Hematopoietic multipotent progenitor cell treated with erythropoietin and hydrocortisone succinate and interleukin-3 and kit ligand, for 15 days (in vitro differentiated cells): ENCODE measurements at places on chromosomes 5 and 9.

DNA sequence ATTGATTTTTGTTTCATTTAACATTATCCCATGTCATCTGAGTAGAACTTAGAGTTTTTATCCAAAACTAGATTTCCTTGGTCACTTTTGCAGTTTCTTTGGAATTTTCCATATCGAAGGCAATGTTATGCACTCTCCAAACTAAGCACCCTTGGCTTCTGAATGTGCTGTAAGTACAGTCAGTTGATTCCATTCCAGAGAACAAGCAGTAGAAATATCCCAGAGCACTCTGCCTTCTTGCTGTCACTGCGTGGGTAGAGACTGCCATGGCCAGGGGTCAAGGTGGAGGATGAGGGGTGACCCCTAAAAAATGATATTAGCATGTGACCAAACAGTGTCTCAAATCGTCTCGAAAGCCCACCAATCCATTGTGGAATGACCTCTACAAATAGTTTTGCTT is 36.2 kb downstream of the PIP5K1B start:
- DNase-seq: no peak

- DNase-seq: no peak
These were observed 969.6 kb downstream of the DNAH5 start for GRCh38 chr5:12974856-12975255.

GRCh38 chr5:33474931-33475499 is 34.2 kb downstream of the TARS1 start:
- DNase-seq: peak; percentile 36

GRCh38 chr5:123785162-123786071 is 273.4 kb downstream of the CSNK1G3 start:
- no peak for DNase-seq

DNA sequence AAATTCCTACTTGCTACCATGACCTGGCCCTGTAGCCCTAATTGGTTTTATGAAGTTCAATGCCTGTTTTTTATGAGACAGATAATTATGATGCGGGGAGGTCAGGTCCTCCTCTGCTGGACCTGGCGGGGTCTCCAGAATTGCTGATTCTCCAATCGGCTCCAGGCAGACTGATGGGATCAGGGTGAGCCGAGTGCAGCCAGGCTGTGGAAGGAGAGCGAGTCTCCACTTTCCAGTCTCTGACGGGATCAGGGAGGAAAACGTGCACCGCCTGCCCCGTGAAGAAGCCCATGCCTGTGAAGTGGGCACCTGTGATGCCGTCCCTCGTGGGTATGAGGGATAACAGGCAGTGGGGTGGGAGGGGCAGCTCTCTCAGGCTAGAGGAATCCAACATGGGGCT is 71.5 kb upstream of the HSPA9 start:
- no peak for DNase-seq

DNA sequence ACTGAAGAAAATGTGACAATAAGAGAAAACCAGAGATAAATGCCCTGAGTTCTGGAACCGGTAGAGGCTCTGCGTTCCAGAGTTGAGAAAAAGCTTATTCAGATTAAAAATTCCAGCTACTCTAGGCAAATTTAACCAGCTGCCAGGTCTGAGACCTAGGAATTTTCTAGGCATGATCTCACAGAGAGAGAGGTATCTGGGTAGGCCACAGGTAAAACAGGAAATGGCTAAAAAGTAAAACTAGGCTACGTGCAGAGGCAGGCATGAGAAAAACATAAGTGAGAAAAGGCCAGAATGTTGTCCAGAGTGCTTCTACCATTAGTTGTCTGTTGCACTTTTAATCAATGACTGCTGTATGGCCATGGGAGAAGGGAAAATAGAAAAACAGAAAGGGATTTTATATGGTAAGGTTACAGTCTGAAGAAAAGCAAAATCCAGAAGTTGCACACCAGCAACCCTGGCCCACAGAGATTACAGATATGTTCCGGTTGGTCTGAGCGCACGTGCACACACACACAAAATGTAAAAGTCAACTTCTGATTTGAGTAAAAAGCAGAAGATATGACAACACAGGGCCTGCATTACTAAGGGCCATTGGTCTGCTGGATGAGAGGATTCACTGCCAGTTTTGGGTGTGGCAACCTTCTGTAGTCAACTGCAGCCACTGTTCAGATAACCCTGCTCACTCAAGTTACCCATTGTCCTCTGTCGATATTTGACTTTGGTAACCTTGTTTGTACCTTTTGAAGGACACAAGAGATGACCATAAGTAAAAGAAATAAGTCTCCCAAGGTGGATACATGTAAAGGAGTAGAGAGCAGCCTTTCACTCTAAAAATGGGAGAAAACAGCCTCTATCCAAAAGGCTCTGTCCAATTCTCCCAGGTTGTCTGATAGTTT is 266.0 kb downstream of the DTWD2 start:
- no peak for DNase-seq

DNA sequence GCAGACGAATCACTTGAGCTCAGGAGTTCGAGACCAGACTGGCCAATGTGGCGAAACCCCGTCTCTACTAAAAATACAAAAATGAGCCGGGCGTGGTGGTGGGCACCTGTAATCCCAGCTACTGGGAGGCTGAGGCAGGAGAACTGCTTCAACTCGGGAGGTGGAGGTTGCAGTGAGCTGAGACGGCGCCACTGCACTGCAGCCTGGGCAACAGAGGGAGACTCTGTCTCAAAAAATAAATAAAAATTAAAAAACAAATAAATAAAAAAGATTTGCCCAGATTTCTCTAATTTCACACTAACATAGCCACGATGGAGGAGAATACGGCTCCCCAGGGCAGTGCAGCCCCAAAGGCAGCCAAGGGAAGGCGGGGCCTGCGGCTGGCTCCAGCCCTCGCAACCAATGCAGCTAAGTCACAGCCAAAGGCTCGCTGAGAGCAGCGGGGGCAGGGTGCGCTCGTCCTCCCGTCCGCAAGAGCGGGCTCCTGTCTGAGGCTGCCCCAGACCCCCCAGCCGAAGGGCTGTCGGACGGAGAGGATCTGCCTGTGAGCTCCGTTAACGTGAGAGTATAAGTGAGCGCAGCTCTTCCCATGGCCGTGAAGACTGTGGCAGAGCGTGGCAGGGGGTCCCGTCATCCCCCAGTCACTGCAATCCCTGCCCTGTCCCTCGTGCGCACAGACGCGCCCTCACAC is 43.5 kb downstream of the SLC12A7 start:
- DNase-seq: peak; percentile 20

- DNase-seq: no peak
These were observed 1495.2 kb downstream of the MAT2B start for GRCh38 chr5:165000479-165001190.

GRCh38 chr5:10293907-10294662 is 13.6 kb downstream of the CMBL start:
- DNase-seq: no peak

GRCh38 chr5:38883842-38884241 is 38.0 kb downstream of the OSMR start:
- no peak for DNase-seq

DNA sequence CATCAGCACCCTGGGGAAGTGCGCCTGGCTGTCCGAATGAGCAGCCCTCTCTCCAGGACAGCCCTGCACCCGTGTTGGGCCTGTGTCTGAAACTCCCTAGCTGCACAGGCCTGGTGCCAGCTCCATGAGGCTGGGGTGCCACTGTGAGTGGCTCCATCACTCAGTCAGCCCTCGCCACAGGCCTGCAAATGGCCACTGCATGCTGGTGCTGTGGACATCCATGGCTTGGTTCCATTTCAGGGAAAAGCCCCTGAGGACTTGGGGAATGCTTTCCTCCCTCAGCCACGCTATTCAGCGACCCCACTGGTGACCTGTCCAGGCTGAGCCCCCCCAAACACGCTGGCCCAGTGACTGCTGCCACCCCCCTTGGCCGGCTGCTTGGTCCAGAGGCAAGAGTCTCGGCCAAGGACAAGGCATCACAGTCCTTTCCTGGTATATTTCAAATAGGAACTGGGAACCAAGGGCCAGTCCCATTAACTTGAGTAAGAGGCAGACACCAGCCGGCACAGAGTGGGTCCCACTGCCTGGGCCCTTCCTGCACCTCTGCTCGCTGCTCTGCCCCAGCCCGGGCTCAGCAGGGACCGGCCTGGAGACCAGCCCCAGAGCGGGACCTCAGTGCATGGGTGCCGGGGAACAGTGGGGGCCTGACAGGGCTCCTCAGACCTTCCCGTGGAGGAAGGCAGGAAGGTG is 181.3 kb downstream of the AUH start:
- DNase-seq: no peak

- DNase-seq: no peak
These were observed 252.9 kb upstream of the MPDZ start for GRCh38 chr9:13532407-13532806.
